Cardiac fibroblast (primary cell): ENCODE measurements at places on chromosomes 11 and 22.

GRCh38 chr22:29604076-29604360 lies 585 bp downstream of the NF2 start:
- peak; percentile 56 for DNase-seq

DNA sequence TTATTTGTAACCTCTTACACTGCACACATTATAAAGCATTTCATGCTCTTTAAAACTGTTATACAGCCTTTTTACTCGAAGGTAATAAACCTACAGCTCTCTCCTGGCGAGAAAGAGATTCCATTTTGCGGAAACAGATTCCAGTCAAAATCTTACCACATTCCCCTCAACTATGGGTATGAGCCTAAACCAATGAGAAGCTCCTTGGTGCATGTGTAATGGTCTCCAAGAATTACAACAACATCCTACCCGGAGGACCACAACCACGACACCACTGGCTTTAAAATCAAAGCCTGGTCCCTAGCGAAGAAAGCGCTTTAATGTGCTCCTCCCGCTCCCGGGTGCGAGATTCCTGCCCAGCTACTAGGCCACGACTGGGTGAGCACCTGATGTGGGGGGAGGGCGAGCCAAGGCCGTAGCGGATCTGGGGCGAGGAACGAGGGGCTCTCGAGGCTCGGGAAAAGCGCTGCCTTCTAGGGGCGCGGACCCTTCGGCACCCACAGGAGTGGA lies 821 bp downstream of the CELF1 start:
- DNase-seq, result peak; percentile 51

- peak; percentile 50 for DNase-seq
These were observed 11.7 kb upstream of the CSTF3 start for GRCh38 chr11:33172996-33173395.

- no peak for DNase-seq
These were observed 133.4 kb upstream of the DDI1 start for GRCh38 chr11:103902994-103903393.

DNA sequence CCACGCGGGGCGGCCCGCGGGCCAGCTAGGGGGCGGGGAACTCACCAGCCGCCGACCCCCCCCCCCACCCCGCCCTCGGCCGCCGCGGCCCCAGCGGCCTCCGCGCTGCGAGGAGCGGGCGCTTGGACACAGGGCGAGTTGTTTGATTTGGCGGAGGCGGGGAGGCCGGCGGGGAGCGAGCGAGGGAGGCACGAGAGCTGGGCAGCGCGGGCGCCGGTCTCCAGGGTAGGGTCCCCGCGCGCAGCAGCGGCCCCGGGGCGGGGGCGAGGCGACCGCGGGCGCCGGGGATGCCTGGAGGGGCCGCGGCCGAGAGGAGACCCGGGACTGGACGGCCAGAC lies 64.4 kb downstream of the NAV2 start:
- DNase-seq, result no peak
